NCI-H1436 (cell line): ENCODE measurements at places on chromosomes 1 and 21.

GRCh38 chr1:231162297-231162969 lies 575 bp downstream of the TRIM67 start:
- no peak for DNase-seq

DNA sequence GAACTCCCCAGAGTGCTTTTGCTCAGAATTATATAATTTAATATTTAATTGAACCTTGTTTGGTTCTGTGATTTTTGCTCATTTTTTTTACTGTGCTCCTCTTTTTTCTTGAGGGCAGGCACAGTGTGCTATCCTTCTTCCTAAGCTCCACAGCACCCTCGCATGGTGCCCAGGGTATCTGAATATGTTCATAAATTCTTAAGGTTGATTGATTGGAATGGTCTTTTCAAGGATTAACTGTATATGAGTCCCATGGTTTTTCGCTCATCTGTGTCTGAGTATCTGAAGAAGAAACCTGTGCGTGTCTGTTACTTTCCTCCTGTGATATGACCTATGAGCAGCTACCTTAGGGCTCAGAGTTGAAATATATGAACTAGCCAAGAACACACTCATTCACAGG lies 393.7 kb downstream of the HLX start:
- DNase-seq, result no peak

DNA sequence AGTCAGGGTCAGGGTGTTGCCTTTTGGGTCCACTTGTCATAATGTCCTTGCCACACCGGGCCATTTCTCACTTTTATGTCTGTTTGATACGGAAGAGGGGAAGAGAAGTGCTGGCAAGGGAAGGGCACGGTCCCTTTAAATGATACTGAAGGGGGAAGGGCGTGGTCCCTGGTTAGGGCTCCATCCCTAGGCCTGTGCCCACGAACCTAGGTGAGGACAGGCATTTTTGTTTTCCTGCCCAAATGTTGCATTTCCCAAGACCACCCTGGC lies 25.2 kb downstream of the B3GALT5 start:
- no peak for DNase-seq

- no peak for DNase-seq
Measured at GRCh38 chr21:35190201-35190701, 141.1 kb upstream of the RUNX1 start.
